ENCODE measurements at places on chromosomes 3 and 15. TPM values are rescaled to one million over a fixed set of nuclear protein-coding genes. Genes with fewer than 3 reads are reported as not detected.

The COL6A5 gene
- total RNA-seq = not detected

The SLC2A2 gene
- not detected for total RNA-seq

The SLC6A20 gene
- total RNA-seq = under 0.01 TPM

The C3orf70 gene
- 4.2 TPM for total RNA-seq

The MORC1 gene
- total RNA-seq = not detected

The FOXP1 gene
- 36.0 TPM for total RNA-seq

The CPNE9 gene
- total RNA-seq = 0.52 TPM

The KIF9 gene
- total RNA-seq = 2.1 TPM

Data from skeletal muscle tissue (tissue), 5 donors.